Stimulated activated CD8-positive, alpha-beta memory T cell treated with anti-CD3 and anti-CD28 coated beads, Interleukin-7, amount 100 ng/mL, for 1 hour (primary cell): ENCODE measurements at places on chromosomes 1 and 21.

DNA sequence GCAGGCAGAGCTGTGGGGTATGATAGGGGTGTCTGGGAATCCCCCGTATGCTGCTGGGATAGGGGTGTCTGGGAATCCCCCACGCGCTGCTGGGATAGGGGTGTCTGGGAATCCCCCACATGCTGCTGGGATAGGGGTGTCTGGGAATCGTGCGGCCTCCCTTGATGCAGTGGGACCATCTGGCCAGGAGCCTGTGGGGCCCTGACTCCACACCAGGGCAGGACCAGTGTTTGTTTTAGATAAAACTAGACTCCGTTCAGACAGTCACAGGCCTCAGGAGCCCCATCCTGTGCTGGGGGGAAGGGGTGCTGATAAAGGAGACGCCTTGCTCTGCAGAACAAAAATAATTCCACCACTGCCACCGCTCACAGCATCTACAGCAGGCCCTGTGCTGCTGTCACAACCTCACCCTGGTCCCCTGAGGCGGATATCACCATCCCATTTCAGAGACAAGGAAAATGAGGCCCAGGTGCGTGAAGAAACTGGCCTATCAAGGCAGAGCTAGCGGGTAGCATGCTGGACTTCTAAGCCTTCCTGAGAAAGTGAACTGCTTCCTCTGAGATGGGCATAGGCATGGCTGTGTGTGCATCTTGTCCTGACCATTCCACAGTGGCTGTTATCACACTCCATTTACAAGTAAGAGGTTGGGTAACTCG, 24.0 kb downstream of the ECE1 start:
- no peak for DNase-seq

DNA sequence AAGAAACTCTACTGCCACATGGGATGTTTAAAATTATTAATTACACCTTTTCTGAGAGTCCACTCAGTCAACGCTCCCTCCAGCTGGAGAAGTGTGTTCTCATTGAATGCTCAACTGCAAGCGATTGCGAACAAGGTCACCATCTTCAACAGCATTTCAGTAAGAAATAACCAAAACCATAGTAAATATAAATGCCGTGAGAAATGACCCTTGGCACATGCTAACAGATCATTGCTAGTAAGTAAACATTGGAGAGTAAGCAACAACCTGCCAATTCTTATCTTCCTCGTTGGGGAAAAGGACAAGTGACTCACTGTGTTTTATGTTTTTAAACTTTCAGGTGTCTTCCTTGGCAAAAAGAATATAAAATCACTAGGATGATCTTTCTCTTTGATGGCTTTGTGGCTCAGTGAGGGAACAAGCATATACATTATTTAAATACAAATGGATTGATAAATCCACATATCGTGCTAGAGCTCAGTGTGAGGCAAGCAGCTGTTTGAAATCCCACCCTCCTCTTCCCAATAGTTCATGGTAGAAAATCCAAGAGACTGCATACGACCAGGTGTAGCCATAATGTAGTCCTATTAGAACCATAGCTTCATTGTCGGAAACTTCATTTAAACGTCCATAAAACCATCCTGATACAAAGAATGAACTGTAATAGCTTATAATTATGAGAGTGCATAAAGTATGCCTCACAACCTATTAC, 214.6 kb downstream of the GRIK1 start:
- DNase-seq = no peak

DNA sequence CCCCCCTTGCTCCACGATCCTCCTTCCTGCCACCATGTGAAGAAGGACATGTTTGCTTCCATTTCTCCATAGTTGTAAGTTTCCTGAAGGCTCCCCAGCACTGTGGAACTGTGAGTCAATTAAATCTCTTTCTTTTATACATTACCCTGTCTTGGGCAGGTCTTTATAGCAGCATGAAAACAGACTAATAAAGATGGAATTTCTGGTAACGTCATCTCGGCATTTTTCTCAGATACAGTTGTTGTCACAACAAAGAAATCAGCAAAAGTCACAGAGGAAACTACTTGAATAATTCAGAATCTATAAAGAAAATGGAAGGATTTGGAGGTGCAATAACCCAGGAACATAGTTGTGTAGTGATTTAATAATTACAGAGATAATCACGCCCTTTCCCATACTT, 4.4 kb downstream of the APCS start:
- no peak for DNase-seq

GRCh38 chr21:45130324-45130774, 56.0 kb downstream of the ADARB1 start:
- DNase-seq = no peak

DNA sequence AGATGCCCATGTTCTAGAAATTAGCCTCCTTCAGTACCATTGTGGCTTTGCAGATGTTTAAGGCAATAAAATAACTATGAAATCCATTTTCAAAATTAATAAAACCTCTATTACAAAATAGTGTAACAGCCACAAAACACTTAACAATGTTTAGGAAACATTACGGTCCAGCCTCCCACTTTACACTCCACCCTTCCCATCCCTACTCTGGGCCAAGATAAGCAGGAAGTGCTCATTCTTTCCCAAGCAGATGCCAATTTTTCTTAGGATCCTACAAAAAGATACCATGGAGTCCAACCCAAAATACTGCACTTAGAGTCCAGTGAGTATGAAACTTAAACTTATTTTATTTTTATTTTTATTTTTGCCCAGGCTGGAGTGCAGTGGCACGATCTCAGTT, 150.8 kb downstream of the NR5A2 start:
- DNase-seq = no peak

DNA sequence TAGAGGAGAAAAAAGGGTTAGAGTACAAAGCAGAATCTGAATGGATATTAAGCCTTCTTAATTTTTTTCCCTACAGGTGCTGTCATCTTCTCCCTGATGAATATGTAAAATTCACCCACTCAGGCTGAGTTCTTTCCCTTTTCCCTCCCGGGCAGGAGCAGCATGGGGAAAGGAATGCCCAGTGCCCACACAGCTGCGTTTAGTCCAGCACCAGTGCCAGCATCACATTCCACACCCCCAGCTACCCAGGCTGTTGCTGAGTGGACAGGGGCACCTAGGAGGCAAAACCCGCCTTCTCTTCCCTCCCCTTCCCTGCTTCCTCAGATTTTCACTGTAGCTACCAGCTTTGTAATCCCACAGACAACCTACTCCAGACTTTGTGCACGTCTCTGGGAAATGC, 3.4 kb upstream of the CADM3 start:
- no peak for DNase-seq

- no peak for DNase-seq
These were observed 30.4 kb upstream of the SOX13 start for GRCh38 chr1:204042516-204042915.

- no peak for DNase-seq
These were observed 687 bp upstream of the RASSF5 start for GRCh38 chr1:206506405-206507283.

DNA sequence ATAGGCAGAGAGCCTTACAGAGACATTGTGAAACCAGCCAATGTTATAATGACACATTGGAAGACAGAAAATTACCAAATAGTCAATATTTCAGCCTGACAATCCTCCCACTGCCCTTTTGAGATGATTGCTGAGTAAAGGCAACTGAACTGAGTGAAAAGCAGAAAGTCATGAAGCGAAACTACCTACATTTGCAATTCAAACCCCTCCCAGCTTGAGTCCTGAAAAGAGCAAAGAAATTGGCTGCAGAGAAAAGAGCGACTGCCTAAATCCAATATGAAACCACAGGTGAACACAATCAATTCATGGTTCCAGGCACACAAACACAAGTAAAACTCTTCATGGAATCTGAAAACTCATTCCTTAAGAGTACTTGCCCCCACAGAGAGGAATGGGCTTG, 143.4 kb upstream of the CHRM3 start:
- DNase-seq = no peak

DNA sequence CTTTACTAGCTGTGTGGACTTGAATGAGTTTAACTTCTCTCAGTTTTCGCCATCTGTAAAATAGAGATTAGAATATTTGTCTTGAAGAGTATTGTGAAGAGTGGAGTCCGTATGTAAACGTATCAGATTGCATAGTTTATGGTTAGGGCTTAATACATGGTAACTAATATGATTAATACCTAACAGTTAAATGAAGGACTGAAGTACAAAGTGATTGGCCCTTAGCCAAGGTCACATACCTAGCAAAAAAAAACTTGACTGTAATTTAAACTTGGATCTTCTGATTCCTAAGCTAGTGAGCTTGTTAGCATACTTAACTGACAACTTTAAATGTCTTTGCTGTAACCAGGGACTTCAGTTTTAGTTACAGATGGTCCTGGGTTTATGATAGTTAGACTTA, 1.9 kb downstream of the GIPC2 start:
- no peak for DNase-seq

DNA sequence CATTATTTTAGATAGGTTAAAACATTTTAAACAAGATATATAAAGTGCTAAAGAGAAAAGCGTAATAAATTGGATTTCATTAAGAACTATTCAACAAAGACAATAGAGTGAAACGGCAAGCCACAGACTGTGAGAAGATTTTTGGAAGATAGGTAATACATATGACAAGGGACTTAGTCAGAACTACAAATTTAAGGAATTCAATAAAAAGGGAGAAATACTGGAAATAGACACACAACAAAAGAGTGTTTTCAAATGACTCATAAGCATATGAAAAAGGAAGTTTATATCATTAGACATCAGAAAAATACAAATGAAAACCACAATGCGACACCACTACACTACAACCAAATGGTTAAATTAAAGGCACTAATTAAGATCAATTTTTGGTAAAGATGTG, 90.5 kb downstream of the GDAP2 start:
- no peak for DNase-seq

- no peak for DNase-seq
These were observed 10.0 kb upstream of the AGPAT3 start for GRCh38 chr21:43854773-43855633.

GRCh38 chr1:207345644-207346477, 24.4 kb downstream of the CD55 start:
- DNase-seq = no peak
